Mucosa of descending colon (tissue), 3 donors: ENCODE measurements at places on chromosomes 2 and 18. TPM values are rescaled to one million over a fixed set of nuclear protein-coding genes. Genes with fewer than 3 reads are reported as not detected.

The FAM110C gene
- total RNA-seq = 33.6 TPM

The CLK1 gene
- total RNA-seq = 88.3 TPM

The CNDP1 gene
- 0.19 TPM for total RNA-seq

The KCNE4 gene
- 0.55 TPM for total RNA-seq

The GALNT14 gene
- not detected for total RNA-seq

The LIPG gene
- total RNA-seq = 13.3 TPM

The MATN3 gene
- total RNA-seq = 0.89 TPM

The CABYR gene
- total RNA-seq = 0.48 TPM

The LRRC30 gene
- not detected for total RNA-seq

The SLC38A11 gene
- 2.5 TPM for total RNA-seq

The NT5DC4 gene
- not detected for total RNA-seq

The SLC9A4 gene
- total RNA-seq = 0.32 TPM

The GCG gene
- total RNA-seq = 4.1 TPM

The MTA3 gene
- total RNA-seq = 52.8 TPM

The CCDC148 gene
- total RNA-seq = 0.38 TPM

The TUBA3E gene
- not detected for total RNA-seq

The CHN1 gene
- 15.2 TPM for total RNA-seq

The CROCC2 gene
- 0.19 TPM for total RNA-seq

The SP9 gene
- not detected for total RNA-seq

The COL5A2 gene
- total RNA-seq = 58.5 TPM

The EMX1 gene
- 3.6 TPM for total RNA-seq

The TGFA gene
- 13.5 TPM for total RNA-seq

The CDH7 gene
- total RNA-seq = not detected

The STK25 gene
- 137 TPM for total RNA-seq

The AGXT gene
- total RNA-seq = 4.1 TPM

The GATA6 gene
- total RNA-seq = 21.9 TPM

The RFX8 gene
- total RNA-seq = not detected

The PRSS56 gene
- not detected for total RNA-seq

The HAT1 gene
- 30.9 TPM for total RNA-seq

The SNRNP27 gene
- total RNA-seq = 23.9 TPM

The MTCL1 gene
- total RNA-seq = 4.1 TPM

The RBKS gene
- total RNA-seq = 10.3 TPM

The TMEM163 gene
- total RNA-seq = 0.41 TPM

The TMEM185B gene
- total RNA-seq = 14.2 TPM

The C2orf92 gene
- total RNA-seq = 8.7 TPM

The HOXD11 gene
- total RNA-seq = 2.1 TPM

The CYP26B1 gene
- total RNA-seq = 2.5 TPM

The STON1 gene
- total RNA-seq = 118 TPM

The CAVIN2 gene
- total RNA-seq = 13.7 TPM

The LOXHD1 gene
- 0.06 TPM for total RNA-seq

The ATG9A gene
- total RNA-seq = 74.3 TPM

The ASB18 gene
- total RNA-seq = not detected

The UBXN2A gene
- total RNA-seq = 13.1 TPM

The DSG4 gene
- total RNA-seq = 0.24 TPM

The CPO gene
- total RNA-seq = 0.73 TPM

The FBXO15 gene
- total RNA-seq = 0.43 TPM

The SLC16A14 gene
- total RNA-seq = 3.4 TPM

The TM4SF20 gene
- total RNA-seq = 9.1 TPM

The DAPL1 gene
- not detected for total RNA-seq

The B4GALT6 gene
- 6.9 TPM for total RNA-seq

The CHRND gene
- not detected for total RNA-seq

The ATP6V1B1 gene
- total RNA-seq = not detected

The NEU2 gene
- total RNA-seq = not detected

The COL6A3 gene
- 235 TPM for total RNA-seq

The SH3YL1 gene
- total RNA-seq = 102 TPM

The ZNF519 gene
- 7.4 TPM for total RNA-seq

The RASGRP3 gene
- total RNA-seq = 6.1 TPM
